D721Med (cell line): ENCODE measurements at places on chromosomes 3 and 15.

- DNase-seq: no peak
These were observed 20.7 kb upstream of the POMGNT2 start for GRCh38 chr3:43126536-43126935.

DNA sequence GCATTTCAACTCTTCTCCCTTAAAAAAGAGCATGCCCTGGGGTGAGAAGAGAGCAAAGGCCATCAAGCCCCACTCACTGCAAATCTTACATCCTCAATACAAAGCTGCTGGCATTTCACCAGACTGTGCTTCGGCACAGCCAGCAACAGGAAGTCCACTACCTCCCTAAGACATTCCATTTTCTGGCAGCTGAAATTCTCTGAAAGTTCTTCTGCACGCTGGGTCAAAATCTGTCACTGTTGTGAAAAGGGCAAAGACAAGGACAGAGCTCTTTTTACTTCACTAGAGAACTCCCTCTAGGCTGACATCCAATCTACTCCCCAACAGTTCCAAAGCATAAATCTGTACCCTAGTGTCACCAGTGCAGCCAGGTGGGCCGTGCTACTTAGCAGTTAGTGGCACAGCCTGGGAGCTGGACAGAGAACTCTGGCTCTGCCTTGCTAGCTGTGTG, 6.3 kb downstream of the MTMR10 start:
- DNase-seq: no peak

DNA sequence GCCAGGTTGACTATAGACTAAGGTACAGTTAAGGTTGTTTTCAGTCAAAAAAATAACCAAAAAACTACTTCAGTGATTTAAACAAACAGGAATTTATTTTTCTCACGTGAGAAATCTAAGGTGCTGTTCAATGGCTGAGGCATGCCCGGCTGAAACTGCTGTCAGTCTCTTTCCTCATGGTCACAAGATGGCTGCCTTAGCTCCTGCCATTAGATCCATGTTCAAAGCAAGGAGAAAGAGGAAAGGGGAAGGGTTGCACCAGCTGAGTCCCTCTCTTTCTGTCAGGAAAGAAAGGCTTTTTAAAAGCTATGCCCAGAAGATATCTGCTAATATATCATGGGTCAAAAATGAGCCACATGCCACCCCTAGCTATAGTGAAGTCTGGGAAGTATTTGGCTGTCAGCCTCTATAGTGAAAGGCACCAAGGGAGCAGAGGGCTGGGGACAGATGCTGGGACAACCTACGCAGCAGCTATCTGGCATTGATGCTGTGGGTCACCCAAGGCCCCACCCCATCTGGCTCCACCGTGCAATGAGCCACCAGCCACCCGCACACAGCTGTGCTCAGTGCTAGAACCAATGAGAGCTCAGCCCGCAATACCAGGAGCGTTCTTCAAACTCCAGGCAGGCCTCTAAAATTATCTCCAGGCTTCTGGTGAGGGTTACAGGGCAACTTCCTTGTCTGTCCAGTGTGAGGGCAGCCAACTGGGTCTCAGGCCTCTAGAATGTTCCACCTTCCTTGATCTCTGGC, 64.7 kb upstream of the GATA2 start:
- DNase-seq: no peak

- DNase-seq: no peak
These were observed 677.8 kb downstream of the FHIT start for GRCh38 chr3:60573494-60573893.

- DNase-seq: no peak
These were observed 5.7 kb upstream of the HLTF start for GRCh38 chr3:149091983-149092382.
